ENCODE measurements at places on chromosomes 4 and X.

DNA sequence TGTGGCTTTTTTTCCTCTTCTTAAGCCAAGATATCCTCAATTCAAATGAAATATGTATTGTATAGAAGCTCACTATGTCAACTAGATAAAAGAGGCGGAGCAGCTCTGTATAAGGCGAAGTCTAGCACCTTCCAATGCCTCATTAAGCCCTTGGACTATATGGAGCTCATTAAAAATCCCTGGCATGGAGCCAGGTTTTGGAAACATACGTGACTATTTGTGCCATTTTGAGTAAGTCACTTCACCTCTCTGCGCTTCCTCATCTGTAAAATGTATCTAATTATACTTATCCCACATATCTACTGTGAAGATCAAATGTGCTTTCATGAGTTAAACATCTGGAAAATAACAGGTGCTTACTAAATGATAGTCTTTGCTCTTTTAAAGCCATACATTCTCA, 57.2 kb downstream of the YIPF6 start:
- no peak for DNase-seq

- DNase-seq = no peak
Observed at GRCh38 chrX:81354954-81355353, 153.1 kb downstream of the SH3BGRL start.

DNA sequence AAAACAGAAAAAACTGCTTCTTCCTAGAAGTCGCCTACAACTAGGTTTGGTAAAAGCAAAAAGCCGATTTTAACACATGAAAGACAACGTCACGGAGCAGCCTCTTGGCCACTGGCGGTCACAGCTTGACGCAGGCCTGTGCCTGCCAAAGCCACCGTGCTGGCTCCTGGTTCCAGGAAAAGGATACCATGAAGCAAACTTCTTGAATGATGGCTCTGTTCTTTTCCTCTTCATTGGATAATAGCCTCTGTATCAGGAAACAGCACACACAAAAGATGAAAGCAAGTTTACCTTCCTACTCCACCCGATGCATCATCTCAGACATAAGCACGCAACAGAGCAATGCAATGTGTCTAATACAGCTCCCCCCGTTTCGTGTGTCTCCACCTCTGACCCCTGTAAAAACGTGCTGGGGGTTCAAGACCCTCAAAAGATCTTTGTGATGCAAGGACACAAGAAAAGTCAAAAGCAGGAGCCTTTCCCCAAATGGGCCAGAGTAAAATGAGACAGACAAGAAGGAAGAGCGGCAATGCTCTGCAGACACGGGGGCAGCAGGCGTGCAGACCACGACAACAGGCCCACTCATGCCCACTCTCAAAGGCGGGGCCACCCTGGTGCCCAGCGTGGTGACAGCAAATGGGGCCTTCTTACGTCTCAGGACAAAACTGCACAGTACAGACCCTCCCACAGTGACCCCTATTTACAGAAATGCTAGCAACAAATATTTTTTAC, 19.4 kb downstream of the GAK start:
- DNase-seq = no peak

DNA sequence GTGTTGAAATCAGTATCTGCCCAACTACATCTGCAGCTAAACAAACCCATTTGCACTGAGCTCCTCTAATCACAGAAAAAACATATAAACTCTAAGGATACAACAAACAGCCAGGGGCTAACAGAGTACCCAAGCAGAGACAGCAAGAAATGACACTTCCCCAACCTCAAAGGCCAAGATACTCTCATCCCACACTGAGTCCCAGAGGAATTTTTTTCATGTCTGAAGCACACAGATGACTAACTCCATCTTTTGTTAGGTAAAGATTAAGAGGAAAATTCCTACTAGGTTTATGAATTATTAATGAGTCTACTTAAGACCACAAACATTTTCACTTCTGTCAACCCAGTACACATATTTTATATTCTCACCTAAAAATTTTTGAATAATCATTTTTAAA, 31.6 kb downstream of the SEPSECS start:
- DNase-seq = no peak

GRCh38 chr4:38980903-38981676, 51.1 kb downstream of the TMEM156 start:
- peak; percentile 73 for DNase-seq

DNA sequence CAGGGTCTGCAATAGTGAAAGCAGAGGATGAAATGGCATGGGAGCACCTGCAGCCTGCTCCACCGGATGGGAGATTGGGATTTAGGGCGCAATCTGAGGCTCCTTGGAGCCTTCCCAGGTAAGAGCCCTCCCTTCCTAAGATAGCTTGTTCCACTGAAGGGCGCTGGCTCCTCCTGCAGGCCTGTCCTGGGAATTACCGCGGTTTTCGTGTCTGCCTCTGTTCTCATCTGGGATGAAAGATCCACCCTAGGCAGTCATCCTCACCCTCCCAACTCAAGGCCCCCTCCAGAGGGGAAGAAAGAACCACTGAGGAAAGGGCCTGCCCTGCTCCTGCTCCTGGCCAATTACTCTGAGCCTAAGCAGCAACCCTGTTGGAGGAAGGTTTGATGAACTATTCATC, 547.5 kb downstream of the SMARCA1 start:
- no peak for DNase-seq

DNA sequence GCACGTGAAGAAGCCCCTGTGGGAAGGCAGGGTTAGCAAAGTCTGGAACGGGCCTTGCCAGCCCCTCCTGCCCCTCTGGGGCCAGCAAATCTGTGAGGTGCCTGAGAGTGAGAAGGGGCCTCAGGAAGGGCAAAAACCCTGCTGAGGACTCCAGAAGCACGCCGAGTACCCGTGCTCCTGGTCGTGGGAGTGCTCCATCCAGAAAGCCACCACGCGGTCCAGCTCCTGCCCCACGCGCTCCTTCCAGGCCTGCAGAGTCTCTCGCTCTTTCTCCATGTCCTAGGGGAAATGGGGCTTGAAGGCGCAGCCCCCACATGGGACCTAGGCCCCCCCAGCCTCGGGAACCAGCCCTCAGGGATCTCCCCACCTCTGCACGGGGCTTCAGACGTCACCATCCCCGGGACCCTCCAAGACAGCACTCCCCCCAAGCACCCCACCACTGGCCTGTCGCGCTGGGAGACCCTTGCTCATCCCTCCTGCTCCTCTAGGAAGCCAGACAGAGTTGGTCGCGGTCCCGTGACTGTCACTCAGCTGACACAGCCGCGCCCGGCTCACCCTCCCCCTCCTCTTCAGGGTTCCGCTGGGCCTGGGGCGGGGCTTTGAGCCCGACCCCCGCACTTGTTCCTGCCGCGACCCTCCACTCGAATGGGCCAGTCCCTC, at the start of gene RENBP:
TSS of gene RENBP (minus strand) at position 504 of the 660 bp plus-strand sequence. CDS start at position 471, 33 bp downstream.
- DNase-seq = no peak

- DNase-seq = peak; percentile 48
Observed at GRCh38 chrX:13380211-13380610, 60.4 kb upstream of the ATXN3L start.

DNA sequence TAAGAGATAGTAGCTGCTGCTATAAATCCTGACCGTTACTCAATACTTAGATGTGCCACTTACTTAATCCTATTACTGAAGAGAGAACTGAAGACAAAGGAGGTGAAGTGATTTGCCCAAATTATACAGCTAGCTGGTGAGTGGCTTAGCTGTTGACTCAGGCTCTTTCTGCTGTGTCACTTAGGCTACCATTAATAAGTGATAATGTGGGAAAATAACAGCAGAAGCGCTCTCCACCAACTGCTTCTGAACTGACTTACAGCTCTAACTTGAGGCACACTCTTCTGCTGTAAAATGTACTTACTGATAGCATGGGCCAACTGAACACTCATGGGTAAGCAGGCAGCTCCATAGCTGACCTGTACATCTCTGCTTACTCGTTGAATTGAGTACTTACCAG, 7.5 kb upstream of the KLHL5 start:
- DNase-seq = no peak

- DNase-seq = no peak
Observed at GRCh38 chr4:40314951-40315350, 20.2 kb upstream of the CHRNA9 start.

DNA sequence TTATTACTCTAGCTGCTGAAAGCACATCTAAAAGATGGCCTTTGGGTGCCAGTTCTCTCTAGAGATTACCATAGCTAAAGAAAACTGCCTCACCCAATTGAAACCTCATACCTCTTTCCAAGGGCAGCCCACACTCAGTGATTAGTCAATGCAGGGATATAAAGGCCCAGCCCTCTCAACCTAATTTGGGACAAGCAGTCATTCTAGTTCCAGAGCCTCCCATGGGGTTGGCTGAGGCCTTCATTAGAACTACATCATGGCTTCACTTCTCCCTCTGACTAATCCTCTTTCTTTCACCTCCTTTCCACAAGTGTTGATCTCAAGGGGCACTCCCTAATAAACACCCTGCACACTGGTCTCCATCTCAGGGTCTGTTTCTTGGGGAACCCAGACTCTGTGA, 38.5 kb upstream of the C1GALT1C1 start:
- DNase-seq = no peak

- DNase-seq = no peak
Observed at GRCh38 chrX:130741151-130741550, 161.9 kb downstream of the ENOX2 start.

DNA sequence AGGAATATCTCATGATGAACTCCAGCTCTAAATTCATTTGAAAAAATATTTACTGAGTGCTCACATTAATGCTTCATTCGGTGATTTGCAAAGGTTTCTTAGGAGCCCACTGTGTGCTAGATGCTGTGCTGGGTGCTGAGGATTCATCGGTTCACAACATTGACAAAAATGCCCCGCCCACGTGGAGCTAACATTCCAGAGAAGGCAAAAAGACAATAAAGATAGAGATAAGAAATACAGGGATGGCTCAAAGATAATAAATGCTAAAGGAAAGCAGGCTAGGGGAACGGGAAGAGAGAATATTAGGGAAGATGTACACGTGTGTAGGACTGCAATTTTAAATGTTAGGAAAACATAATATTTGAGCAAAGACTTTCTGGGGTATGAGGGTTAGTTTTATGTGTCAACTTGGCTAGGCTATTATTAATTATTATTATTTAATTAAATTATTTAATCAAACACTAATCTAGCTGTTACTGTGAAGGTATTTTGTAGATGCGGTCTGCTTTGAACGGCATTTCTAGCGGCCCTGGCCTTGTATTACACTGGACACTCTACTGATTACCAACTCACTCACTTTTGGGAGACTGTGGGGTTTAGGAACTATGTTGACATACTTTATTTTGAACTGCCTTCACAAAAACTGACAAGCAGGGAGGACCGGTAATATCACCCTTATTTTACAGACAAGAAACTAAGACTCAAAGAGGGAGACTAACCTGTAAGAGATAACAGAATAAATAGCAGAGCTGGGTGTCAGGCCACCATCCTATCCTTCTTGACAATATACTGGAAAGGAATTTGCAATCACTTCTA, 61.9 kb upstream of the IRF2 start:
- no peak for DNase-seq

DNA sequence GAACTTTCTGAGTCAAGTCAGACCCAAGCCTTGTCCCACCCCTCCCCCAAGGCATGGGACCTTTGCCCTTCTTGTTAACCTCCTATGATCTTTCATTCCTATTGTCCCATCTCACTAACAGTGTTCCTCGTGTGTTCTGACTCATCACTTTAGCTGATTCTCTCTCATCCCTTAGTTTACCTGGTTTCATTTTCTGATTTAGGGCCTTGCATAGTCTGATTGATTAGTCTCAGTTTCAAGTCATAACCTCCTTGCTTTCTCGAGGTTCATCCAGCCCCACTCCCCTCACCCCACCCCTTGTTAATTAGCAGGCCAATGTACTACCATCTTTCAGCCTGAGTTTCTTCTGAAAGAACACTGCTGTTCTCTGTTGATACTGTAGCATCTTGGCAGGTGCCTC, 517.4 kb downstream of the RPA4 start:
- no peak for DNase-seq

DNA sequence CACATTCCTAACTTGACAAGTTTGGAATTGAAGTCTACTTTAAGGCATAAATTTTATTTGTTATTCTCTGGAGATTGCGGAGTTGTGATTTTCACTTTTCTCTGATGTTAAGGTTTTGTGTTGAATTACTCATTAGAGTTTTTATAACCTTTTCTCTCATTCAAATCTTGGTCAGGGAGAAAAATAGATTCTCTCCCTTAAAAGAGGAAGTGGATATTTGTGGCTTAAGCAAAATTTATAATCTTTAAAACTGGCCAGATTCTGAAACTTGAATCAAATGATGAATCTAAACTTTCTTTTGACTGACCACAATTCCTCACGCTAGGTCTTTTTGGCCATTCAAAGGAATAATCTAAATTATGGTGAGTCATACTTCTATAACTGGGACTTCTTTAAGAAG, 361.4 kb downstream of the TEX13C start:
- DNase-seq = no peak

DNA sequence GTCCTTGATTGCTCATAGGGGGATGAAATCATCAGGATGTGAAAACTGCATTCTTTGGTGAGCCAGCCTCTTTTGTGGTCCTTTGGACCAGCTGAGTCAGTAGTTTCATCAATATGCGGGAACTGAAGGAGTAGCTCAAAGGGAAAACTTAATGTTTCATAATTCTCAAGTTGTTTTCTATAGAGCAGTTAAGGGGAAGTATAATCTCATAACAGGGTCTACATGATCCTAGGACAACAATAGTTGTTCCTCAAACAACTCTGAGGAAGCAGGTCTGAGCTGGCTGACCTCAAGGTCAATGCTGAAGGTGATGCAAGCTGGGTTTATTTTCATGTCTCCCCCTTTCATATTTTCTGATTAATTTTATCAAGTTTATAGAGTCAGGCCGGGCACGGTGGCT, 36.1 kb upstream of the IRF2 start:
- DNase-seq = no peak

GRCh38 chrX:121245763-121246162, 198.4 kb downstream of the GLUD2 start:
- no peak for DNase-seq

GRCh38 chrX:40700640-40701342, 34.6 kb downstream of the MED14 start:
- DNase-seq = no peak

GRCh38 chr4:100345585-100345984, 155.3 kb upstream of the DDIT4L start:
- DNase-seq = no peak

- no peak for DNase-seq
Observed at GRCh38 chrX:39528161-39528916, 569.4 kb downstream of the BCOR start.

- no peak for DNase-seq
Observed at GRCh38 chr4:37918653-37919052, 27.8 kb downstream of the TBC1D1 start.

DNA sequence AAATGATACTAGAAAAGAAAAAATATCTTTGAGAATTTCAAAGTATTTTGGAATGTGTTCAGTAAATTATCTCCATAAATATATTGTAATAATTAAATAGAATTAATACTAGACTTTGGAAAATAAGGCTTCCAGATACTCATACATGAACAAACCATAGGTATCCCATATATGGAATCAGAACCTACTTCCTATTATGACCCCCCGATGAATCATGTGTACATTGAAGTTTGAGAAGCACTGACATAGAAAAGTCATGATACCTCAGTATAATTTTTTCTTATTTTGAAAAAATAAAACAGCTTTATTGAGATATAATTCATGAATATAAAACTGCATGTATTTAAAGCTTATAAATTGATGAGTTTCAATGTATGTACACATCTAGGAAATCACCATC, 27.2 kb upstream of the SMARCA5 start:
- DNase-seq = no peak

- DNase-seq = no peak
Observed at GRCh38 chr4:87849612-87850011, 16.8 kb downstream of the MEPE start.

All from fibroblast of skin of left biceps (primary cell).